ENCODE measurements at places on chromosomes 5 and 9.

DNA sequence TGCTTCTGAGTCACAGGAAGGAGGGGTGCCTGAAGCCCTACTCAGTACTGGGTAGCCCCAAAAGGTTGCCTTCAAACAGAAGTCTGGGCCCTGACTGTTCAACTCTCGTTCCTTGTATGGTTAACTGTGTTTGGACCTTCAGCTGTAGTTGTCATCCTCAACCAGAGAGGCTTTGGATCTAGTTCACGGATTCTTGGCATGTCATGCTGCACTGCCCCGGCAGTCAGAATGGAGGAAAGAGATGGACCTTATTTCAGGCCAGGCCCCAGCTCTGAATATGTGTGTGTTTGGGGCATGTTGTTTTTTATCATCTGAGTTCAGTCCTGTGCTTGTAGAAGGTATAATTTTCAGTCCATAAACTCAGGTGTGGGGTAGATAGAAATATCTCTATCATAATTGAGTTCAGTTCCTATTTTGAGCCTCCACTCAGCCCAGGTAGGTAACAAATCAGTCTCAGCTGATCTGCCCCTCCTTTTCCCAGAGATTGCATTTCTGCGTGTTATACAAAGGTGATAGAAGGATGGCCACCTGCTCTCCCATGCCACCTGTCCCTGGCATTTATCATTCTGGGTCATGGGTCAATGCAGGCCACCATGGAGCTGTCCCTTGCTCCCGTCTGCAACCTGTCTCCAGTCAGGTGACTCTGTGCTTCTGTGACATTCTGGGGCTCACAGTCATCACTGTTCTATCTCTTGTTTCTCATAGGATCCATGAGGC is 127.5 kb upstream of the CPEB4 start:
- DNase-seq = no peak

- no peak for DNase-seq
Measured at GRCh38 chr9:13118313-13118712, 161.2 kb downstream of the MPDZ start.

DNA sequence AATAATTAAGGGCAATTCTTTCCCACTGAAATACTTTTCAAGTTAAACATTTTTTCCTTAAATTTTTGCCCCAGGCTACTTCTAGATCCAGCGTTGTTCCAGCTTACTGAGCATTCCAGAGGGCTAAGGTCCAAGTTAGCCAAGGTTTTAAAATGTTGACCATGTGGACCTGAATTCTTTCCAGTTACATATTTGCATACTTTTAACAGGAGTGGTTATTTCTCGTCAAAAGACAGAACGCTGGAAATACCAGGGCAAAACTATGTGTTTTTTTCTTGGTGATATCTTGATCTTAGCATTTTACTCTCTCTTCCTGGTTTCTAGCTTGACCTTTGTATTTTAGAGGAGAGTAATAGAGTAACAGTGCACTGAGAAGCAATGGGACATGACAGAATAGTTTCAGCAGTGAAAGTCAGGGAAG is 32.8 kb downstream of the TMC1 start:
- no peak for DNase-seq

GRCh38 chr5:143399616-143400540 is 3.6 kb downstream of the NR3C1 start:
- no peak for DNase-seq
